ENCODE measurements at places on chromosomes 5 and 9. TPM values are rescaled to one million over a fixed set of nuclear protein-coding genes. Genes with fewer than 3 reads are reported as not detected.

OR1J2 gene
- total RNA-seq: not detected

ENC1 gene
- 54.6 TPM for total RNA-seq

CENPK gene
- 12.4 TPM for total RNA-seq

PCDHGA10 gene
- total RNA-seq: 6.1 TPM

IL7R gene
- total RNA-seq: 0.72 TPM

N4BP3 gene
- 22.1 TPM for total RNA-seq
